Vagina (tissue), 2 donors: ENCODE measurements at places on chromosomes 6 and 20.
A peak's percentile ranks its signal among the peaks of the same experiment; 100 is the strongest.

DNA sequence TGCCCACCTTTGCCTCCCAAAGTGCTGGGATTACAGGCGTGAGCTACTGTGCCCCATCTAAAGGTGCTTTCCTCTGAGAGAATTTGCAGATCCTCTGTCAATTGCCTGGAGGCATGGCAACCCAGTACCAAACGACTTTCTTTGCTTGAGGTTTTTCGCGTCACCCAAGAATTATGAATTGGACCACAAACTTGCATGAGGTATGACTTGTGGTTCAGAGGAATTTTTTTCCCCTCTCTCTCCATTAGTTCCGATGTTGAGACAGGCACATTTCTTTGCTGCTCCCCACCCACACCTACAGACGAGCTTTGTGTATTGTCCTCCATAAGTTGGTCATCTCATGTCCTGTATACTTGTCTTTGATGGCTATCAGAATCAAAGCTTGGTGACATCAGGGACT lies 11.8 kb upstream of the SCAF8 start:
- DNase-seq, result no peak

- no peak for DNase-seq
Observed at GRCh38 chr20:10654630-10655029, 19.2 kb downstream of the JAG1 start.

DNA sequence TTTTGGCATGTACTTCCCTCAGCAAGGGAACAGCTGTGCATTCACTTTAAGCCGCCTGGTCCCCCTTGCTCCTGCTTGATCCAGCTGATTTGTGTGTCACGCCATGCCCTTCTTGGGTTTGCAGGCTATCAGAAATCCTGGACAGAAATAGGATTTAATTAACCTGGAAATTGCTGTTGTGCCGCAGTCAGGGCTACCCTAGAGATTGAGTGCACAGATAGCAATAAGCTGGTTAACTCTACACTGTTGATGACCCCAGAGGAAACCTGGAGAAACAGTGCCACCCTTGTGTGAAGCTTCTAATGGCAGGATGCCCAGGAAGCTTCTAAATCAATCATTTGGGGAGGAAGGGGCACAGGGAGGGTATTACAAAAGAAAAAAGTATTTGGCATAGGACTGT lies 199.0 kb downstream of the JARID2 start:
- DNase-seq, result no peak

- no peak for DNase-seq
Observed at GRCh38 chr6:55819811-55820210, 55.6 kb downstream of the BMP5 start.

GRCh38 chr6:111691345-111692225 lies 85.9 kb upstream of the TRAF3IP2 start:
- DNase-seq, result peak; percentile 87

DNA sequence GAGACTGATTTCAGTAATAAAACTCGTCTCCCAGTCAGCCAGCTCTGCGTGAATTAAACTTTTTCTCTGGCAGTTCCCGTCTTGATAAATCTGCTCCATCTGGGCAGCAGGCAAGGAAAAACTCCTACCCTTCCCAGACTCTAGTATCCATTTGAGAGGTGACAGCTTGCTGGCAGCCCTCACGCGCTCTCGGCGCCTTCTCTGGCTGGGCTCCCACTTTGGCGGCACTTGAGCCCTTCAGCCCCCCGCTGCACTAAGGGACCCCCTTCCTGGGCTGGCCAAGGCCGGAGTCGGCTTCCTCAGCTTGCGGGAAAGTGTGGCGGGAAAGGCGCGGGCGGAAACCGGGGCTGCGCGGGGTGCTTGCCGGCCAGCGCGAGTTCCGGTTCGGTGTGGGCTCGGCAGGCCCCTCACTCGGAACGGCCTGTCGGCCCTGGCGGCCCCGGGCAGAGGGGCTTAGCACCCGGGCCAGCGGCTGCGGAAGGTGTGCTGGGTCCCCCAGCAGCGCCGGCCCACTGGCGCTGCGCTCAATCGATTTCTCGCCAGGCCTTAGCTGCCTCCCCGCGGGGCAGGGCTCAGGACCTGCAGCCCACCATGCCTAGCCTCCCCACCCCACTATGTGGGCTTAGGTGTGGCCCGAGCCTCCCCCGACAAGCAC lies 21.8 kb upstream of the GMPR start:
- DNase-seq, result no peak

- no peak for DNase-seq
Observed at GRCh38 chr6:113073611-113074191, 726.6 kb downstream of the RFPL4B start.

- no peak for DNase-seq
Observed at GRCh38 chr20:24095756-24096155, 107.2 kb upstream of the GGTLC1 start.

GRCh38 chr6:52749556-52750152 lies 13.6 kb downstream of the GSTA2 start:
- no peak for DNase-seq

DNA sequence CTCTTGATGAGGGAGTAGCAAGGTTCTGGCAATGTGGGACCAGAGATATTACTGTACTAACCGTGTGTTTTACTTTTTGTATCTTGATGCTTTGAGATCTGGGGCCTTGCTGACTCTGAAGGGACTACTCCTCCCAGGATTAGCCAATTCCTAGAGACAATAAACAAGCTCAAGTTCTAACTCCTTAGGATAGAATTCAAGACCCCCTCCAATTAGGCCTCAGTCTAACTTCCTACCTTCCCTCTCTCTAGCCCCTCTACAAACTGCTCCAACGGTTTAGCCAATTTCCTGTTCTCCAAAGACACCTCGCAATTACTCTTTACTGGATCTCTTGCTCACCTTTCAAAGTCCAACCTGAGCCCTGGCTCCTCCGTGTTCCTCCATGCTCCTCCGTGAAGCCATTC lies 158.7 kb upstream of the JARID2 start:
- no peak for DNase-seq

GRCh38 chr20:25237610-25238318 lies 10.1 kb upstream of the PYGB start:
- DNase-seq, result no peak

DNA sequence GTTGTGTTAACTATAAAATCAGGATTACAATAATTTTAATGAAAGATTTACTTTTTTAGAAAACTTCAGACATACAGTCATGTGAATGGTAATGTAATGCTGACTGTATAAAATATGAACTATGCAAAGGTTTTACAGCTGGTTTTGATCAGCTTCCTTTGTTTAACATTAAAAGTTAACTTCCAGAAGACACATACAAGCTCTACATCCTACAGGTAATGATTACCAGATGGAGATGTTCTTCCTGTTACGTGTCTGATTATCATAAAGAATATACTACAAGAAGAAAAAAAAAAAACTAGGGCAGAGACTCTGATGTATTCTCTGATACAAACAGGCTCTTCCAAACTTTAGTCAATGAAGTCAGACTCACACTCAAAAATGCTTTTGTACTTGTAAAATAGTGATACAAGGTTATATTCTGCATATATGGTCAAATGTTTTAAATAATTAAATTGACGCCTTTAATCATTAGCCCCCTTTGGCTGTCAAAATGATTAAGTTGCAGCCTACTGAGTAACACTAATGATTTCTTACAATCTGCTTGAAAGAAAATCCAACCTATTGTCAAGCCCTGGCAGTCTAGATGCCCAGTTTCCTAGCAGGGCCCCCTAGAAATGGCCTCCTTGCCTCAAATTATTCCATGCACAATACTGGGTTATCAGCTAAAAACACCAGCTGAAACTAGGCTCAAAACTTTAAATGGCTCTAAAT lies 251.8 kb upstream of the RUNX2 start:
- DNase-seq, result no peak
